ENCODE measurements at places on chromosomes 2 and 18.

DNA sequence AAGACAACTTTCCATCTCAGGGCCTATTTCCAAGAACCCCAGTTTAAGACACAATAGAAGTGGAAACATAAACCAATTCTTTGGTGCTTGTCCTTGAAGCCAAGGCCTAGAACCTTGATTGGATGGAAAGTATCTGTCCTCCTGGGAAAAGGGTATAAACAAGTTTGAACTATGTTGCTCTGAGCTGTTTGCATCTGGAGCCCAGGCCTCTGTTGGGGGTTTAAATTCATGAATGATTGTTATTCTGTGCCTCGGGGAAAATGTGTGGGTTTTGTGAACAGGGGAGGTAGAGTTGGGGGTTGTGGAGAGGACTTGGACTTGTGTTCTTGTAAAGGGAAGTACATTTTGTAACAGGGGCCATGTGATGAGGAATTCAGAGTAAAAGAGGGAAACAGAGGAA is 406.1 kb downstream of the SLC4A3 start:
- no peak for DNase-seq

DNA sequence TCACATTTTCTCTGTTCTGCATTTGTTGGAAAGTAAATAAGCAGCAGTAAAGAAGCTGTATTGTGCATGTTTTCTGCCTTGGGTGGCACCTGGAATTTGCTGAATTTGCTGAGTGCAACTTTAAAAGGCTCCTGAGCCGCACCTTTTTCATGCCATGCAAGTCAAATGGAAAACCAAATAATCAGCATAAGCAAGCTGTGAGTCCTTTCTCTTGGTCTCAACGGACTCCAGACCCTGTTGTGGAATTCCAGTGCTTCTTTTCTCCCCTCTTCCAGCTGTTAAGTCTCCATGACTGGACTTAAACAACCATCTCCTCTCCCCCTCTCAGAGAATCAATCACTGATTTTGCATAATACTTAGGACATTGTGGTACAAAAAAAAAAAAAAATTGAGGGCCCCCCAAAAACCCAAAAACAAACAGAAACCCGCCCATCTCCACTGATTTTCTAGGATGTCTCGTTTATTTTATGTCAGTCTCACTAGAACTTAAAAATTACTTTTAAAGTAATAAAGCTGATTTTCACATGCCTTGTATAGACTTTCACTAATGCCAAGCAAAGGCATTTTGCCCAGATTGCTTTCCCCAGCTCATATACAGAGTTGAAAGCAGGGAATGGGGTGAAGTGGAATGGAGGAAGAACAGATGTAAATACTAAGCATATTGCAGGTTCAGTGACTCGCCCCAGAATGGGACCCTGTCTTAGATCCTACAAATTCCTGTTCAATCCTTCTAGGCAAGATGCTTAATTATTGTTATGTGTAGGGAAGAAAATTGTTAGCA is 5.1 kb upstream of the CETN1 start:
- no peak for DNase-seq

DNA sequence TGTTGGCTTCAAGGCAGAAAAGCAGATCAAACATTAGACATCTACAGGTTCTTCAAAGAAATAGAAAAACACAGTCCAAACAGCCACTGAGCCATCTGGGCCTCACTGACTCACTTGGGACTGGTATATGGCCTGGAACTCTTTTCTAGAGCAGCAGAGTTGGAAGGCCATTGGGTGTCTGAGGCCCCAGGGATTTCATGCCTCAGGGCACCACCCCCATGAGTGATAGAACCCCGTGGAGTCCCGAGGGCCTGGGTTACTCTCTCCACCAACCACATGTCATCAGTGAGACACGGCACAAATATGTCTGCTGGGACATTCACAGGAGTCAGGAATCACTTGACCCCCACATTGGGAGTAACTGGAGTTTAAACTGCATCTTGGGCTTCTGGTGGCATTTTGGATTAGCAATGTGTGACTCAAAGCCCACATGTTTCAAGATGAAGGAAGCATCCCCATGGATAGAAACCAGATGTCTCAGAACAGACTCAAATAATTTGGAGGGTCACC is 44.0 kb downstream of the CAPN13 start:
- no peak for DNase-seq

GRCh38 chr2:168320267-168320666 is 72.9 kb upstream of the STK39 start:
- no peak for DNase-seq

- no peak for DNase-seq
Observed at GRCh38 chr2:142745691-142746090, 131.8 kb upstream of the KYNU start.

DNA sequence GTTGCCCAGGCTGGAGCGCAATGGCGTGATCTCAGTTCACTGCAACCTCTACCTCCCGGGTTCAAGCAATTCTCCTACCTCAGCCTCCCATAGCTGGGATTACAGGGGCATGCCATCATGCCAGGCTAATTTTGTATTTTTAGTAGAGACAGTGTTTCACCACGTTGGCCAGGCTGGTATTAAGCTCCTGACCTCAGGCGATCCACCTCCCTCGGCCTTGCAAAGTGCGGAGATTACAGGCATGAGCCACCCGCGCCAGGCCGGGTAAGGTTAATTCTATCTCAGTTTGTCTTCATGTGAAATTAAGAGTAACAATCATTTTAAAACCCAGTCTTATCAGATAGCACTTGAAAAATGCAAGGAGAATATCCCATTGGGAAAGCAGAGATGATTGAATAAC is 1681.7 kb upstream of the DDX18 start:
- no peak for DNase-seq

GRCh38 chr2:109629867-109630266 is 15.7 kb downstream of the SOWAHC start:
- no peak for DNase-seq

DNA sequence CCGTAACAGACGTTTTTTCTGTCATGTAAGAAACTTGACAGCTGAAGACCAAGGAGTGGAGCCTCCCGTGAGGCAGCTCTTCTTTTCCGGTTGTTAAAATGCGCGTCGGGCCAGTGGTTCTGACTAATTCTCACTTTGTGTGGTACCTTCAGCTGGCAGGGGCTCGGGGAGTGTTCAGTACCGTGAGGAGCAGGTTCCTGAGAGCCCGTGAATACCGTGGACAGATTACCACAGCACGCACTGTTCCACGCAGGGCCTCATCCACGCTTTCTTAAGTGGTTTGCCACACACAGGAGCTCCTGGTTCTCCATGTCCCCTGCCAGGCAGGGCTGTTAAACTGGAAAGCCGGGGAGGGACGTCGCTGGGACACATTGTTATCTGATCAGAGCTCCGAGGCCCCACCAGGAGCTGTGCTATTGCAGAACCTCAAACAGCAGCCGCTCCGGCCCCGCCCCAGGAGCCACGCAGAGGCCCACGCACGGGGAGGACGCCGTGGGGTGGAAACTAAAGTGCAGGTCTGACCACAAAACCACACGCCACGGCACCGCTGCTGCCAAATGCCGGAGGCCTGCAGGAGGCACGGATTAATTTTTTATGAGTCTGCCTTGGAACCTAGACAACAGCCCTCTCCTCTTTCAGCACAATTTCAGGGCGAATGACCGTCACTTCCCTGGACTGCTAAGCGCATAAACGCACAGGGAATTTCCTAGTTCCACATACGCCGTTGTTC is 43.3 kb downstream of the NFATC1 start:
- DNase-seq, result peak; percentile 57

- no peak for DNase-seq
Observed at GRCh38 chr2:55151733-55152433, 80.2 kb downstream of the CLHC1 start.

DNA sequence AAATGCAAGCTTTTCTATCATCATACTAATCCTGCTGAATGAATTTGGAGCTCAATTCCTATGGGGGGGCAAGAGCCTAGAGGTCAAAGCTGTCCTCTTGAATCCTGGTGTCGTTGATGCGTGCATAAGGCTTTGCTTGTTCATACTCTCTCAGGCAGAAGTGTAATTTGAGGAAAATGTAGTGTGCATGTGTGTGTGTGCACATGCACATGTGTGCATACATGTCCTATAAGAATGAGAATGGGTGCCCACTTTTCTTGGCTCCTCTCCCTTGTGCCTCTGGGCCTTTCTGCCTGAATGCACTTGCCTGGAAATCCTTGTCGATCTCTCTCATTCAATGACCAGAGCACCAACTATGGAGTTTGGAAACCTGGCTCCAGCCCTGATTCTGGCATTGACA is 28.5 kb upstream of the C18orf32 start:
- no peak for DNase-seq

DNA sequence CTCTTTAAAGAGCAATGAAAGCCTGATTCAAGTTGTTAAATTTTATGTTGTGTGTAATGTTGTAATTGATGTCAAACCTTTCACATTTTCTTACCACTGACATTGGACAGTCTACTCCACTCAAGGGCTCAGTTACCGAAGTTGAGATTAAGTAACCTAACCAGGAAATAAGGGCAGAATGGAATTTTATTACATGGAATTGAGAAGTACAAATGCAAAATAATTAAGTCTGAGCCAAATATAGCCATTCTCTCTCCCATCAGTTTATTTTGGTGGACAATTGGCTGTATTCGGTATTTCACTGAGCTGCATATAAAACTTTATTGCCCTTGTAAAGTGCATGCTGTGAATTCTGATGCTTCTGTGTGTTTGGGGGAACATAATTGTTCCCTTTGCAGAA is 231.5 kb downstream of the TTC32 start:
- no peak for DNase-seq

- DNase-seq, result no peak
Observed at GRCh38 chr2:33406622-33407021, 69.8 kb upstream of the RASGRP3 start.

DNA sequence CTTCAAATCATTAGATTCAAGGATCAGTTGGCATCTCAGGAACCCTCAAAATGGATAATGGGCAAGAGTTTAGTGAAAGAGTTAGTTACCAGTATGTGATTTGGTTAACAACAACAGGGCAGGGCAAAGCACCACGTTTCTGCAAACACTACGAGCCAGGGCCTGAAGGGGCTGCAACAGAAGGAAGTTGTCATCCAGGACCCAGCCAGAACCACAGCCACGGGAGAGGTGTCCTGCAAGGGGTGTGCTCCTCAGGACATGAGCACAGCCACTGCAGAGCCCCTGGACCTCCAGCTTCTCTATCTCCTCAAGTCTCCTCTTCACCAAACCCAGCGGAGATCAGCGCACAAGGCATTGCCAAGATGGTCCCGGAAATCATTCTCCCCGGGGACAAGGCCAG is 173.3 kb upstream of the PIEZO2 start:
- DNase-seq, result no peak

DNA sequence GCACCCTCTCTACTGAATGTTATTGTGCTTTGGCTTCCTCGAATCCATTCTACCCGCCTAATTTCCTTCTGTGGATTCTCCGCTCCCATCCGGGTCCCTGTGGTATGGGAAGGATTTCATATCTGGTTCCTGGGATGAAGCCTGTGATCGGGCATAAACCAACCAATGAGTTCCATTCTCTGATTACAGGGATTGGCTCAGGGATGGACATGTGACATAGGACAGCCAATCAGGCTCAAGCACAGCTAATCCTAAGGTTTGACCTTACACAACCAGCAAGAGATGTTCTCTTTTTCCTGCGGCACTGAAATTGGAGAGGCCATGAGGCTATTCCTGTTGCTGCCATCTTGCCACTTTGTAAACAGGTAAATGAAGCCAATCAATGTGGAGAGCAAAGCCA is 168.1 kb upstream of the SMAD2 start:
- DNase-seq, result peak; percentile 9

DNA sequence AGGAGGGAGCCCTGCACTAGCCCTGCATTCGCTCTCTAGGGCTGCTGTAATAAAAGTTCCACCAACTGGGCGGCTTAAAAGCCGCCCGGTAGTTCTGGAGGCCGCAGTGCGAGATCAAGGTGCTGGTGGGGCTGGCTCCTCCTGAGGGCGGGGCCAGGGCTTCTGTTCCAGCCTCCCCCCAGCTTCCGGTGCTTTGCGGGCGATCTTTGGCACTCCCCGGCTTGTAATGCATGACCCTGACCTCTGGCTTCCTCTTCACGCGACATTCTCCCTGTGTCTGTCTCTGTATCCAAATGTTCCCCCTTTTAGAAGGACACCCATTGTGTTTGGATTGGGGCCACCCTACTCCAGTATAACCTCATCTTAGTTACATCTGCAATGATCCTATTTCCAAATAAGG is 84.5 kb downstream of the ZCCHC2 start:
- DNase-seq, result no peak

- no peak for DNase-seq
Observed at GRCh38 chr18:65990944-65991708, 240.3 kb downstream of the CDH7 start.

DNA sequence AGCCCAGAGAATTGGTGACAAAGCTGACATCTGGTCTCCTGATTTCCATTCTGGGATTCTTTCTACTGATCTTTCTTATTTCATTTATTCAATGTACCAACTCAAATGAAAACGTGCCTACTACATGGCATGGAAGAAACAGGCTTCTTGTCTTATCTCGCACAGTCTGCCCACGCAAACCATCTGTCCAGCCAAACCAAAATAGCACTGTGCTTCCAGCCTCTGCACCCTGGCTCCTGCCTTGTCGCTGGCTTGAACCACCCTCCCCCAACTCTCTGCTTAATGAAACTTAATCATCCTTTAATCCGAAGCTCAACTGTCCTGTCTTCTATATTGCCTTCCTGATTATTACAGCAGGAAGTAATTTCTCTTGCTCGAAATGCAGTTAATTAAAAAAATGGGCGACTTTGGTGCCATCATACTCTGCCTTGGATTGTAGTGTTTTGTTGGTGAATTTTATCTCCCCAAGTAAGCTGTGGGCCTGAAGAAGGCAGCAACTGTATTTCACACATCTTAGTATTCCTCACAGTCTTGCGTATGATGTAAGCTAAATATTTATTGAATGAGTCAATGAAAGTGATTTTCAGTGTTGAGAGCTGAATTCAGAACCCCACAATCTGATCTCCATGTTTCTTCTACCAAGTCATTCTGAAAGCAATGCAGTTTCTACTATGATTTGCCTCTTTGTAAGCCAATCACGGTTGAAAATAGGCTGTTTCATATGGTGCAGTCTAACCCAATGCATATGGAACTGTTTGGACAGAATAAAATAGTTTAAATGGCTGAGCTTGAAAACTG is 190.8 kb downstream of the TMEM247 start:
- DNase-seq, result no peak

GRCh38 chr2:120037995-120038541 is 25.2 kb downstream of the EPB41L5 start:
- no peak for DNase-seq

DNA sequence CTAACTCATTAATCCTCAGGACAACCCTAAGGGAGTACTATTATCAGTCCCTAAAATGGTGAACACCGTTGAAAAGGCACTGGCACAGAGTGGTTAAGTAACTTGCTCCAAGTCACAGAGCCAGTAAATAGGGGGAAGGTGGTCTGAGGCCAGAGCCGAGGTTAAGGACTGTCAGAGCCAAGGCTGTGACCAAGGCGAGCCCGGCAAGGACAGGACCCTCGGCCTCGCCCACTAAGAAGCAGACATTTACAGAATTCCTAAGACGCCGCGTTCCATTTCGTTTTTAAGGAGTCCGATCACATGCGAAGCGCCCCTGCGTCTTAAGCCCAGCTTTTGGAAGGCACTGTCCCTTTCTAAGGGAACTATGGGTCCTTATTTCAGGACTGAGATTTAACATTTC is 1.1 kb downstream of the PDIA6 start:
- DNase-seq, result peak; percentile 44
